ENCODE measurements at places on chromosomes 11 and 22.

DNA sequence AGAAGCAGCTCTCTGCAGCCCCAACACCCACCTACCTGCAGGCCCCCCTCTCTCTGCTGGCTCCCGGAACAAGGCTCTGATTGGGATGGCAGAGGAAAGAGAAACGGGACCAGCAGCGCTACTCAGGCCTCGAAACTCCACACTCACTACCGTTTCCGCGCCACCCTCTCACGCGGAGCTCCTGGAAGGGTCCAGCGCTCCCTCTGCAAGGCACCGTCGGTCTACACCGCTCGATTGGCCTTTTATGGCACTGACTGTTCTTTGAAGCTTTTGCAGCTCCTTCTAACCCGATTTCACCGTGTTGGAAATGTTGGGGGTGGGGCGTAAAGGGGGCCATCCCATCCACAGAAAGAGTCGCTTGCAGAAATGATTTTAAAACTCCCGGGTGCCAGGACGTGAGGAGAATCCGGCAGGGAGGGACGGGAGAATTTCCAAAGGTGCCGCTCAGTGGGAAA is 323 bp upstream of the PANX1 start:
- DNase-seq = no peak

GRCh38 chr22:41900652-41901312 is 14.1 kb downstream of the SHISA8 start:
- no peak for DNase-seq

DNA sequence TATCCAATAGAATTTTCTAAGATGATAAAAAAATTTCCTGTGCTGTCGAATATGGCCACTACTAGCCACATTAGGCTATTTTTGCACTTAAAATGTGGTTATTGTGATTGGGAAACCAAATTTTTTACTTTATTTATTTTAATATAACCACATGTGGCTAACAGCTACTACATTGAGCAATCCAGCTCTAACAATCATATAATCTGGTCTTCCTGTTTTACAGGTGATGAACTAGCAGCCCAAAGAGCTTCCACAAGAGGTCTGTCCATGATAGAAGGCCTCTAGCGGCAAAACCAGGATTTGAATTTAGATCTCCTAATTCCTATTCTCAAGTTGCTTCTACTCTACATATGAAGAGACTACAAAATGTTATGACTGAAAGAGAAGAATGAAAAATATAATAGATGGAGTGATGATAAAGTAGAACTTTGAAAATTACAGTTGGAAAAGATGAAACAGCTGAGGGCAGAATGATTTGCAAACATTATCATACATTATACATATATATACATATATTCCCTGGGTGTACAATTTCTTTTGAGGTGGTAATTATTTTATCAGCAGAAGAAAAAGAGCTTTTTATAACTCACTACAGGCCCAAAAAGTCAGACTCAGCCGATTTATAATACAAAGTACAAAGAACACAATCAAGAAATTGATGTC is 363.5 kb upstream of the PITPNB start:
- DNase-seq = no peak

- no peak for DNase-seq
Measured at GRCh38 chr22:38345782-38346181, 28.5 kb upstream of the CSNK1E start.
